ENCODE measurements at places on chromosomes 12 and 14.
A peak's percentile ranks its signal among the peaks of the same experiment; 100 is the strongest.

GRCh38 chr14:76264384-76264783, 111.6 kb upstream of the ESRRB start:
- DNase-seq = no peak

- no peak for DNase-seq
These were observed 183.8 kb downstream of the CALM1 start for GRCh38 chr14:90580377-90581335.

DNA sequence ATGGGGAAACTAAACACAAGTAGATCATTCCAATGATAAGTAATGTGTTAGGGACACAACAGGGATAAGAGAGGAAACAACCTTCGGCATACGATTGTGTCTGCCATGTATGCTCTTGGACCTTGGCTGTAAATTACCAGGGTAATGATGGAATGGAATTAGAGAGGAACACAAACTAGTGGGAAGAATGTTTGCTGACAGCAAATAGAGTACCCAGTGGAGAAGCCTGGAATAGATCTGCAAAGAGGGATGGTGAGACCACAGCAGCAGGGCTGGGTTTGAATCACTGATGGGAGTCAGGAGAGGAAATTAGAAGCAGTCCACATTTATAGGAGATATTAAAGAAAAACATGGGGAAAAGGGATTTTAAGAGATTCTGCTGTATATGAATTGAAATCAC, 172.8 kb downstream of the LRIG3 start:
- no peak for DNase-seq

DNA sequence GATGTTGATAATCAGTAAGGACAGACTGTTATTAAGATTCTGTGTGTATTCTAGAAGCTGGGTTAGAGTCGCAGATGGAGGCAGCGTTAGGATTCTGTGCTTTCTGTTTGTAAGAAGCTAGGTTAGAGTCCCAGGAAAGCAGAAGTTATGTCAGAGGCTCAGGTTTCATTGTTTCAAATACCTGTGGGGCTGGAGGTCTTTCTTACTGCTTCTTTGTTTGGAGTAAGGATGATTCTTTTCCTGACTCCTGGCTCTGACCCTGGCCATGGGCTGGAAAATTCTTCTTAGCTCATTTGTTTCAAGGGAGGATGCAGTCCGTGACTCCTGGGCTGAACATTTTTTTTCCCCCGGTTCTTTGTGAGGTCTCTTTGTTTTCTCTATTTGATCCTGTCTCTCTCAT, 5.2 kb downstream of the MUCL1 start:
- no peak for DNase-seq

DNA sequence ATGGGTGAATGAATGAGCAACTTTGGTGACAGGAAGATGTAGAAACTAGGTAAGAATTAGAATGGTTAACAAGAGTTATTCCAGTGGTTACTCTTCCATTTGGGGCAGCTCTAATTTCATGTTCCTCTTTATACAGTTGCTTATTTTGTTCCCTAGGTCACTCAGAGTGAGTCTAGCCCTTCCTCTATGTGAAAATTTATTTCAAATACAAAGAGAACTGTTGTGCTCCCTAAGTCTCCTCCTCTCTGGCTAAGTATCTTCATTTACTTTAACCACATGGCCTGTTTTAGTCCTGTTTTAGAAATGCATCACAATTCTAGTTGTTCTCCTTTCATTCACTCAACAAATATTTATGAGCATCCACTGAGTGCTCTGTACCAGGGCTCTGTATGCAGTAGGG, 51.1 kb upstream of the HIF1A start:
- DNase-seq = no peak

- DNase-seq = no peak
These were observed 55.6 kb upstream of the GTF2A1 start for GRCh38 chr14:81276073-81277069.

- peak; percentile 75 for DNase-seq
These were observed 43.1 kb downstream of the ZFP36L1 start for GRCh38 chr14:68749487-68750475.

GRCh38 chr12:2944401-2945047, 14.7 kb upstream of the TEAD4 start:
- DNase-seq = peak; percentile 66

- no peak for DNase-seq
These were observed 118.3 kb downstream of the MED13L start for GRCh38 chr12:116159175-116159574.

- DNase-seq = peak; percentile 87
These were observed 4.7 kb upstream of the CDH24 start for GRCh38 chr14:23062002-23062401.

DNA sequence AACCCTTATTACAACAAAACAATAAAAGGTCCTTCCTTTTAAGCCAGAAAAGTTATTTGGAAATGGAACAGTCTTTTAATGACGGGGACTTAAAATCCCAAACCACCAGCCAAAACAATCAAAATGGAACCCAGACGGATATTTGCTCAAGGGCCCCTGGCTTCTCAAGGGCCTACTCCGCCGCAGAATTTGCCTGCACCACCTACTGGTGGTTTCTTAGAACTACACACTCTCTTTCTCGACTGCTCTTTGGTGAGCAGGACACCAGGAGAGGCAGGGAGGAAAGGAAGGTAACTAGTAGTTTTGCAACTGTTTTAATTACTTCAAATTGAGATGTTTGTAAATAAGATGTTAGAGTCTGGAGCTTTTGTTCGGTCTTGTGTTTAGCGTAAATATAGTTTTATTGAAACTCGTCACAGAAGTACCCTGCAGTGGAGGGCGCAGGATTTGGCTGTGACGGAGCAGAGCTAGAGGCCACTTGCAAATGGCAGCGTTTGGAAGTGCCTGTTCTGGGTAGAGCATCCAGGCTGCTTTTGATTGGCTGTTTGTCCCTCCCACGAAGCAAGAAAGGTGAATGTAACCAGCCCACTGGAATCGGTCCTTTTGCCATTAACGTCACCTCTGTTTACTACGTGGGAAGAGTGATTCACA, 238.5 kb downstream of the CACNA1C start:
- DNase-seq = peak; percentile 60

- DNase-seq = no peak
These were observed at the start of gene ADSS1 for GRCh38 chr14:104723651-104724406. TSS of gene ADSS1 (plus strand) at chr14:104724229. CDS start at chr14:104724271, 42 bp downstream.
